Upper lobe of right lung (tissue), 1 donor: ENCODE measurements at places on chromosomes 16 and 17. TPM values are rescaled to one million over a fixed set of nuclear protein-coding genes. Genes with fewer than 3 reads are reported as not detected.
A peak's percentile ranks its signal among the peaks of the same experiment; 100 is the strongest.

GRCh38 chr16:48609652-48610029 lies 339 bp downstream of the N4BP1 start:
- no peak for DNase-seq

- DNase-seq: no peak
Measured at GRCh38 chr17:33205552-33205951, 87.5 kb downstream of the ASIC2 start.

- DNase-seq: peak; percentile 39
Measured at GRCh38 chr16:31451201-31451600, 8.1 kb upstream of the ARMC5 start.

- DNase-seq: no peak
Measured at GRCh38 chr17:76104140-76104895, 731 bp upstream of the EXOC7 start.

GRCh38 chr17:80544655-80545498 lies at the start of gene RPTOR:
RPTOR (plus strand) TSS chr17:80544838; CDS start chr17:80545630, 792 bp downstream.
- DNase-seq: peak; percentile 94

The NXPH3 gene
- total RNA-seq: 6.3 TPM

DNA sequence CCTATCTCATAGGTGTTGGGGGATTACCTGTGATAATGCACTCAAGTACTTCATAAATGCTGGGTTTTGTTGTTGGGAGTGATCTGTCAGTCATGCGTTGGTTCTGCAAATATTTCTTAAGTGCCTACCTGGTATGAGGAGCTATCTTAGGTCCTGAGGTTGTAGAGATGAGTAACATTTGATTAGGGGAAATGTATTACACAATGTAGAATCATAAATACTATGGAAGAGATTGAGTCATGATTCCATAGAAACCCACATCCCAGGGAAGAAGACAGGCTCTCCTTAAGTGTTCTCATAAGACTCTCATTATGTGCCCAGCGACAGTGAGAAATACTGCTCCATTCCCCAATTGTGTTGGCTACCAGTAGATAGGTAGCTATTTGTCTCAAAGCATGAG lies 240.1 kb downstream of the FTO start:
- no peak for DNase-seq
